ENCODE measurements at places on chromosomes 16 and 17.

- no peak for DNase-seq
Observed at GRCh38 chr17:30369995-30370394, 8.7 kb upstream of the CPD start.

DNA sequence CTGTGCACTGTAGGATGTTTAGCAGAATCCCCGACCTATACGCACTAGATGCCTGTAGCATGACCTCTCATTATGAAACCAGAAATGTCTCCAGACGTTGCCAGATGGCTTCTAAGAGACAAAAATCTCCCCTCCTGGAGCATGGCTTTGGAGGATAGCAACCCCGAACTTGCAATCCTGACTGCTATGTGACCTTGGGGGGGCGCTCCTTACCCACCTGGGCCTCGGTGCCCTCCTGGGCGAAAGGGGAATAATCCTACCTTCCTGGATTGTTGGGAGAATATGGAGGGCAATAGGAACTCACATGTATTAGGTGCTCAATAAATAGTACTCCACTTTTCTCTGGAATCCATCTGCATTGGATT lies 8.1 kb downstream of the MRM1 start:
- no peak for DNase-seq

DNA sequence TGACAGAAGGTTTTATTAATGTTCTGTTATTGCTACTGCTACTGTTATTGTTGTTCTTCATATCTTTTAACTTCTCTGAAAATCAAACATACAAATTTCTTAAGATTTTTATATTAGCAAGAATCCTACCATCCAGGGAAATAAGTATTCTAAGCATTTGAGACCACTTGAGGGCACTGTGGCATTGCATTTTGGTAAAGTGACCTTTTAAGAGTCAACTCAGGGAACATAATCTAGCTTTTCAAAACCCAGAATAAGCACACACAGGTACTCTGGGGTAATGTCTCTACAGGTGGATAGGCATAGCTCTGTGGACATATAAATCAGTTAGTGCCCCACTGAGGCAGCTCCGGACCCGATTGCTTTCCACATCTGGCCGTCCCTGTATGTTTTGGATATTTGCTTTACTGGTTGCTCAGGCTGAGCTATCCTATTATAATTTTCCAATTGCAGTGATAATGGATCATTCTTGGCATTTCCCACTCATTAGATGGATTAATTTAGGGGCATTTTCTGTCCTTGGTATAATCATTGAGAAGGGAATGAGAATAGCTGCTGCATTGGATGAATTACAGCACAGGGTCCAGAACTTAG lies 1425.1 kb upstream of the CDH8 start:
- no peak for DNase-seq

- DNase-seq: no peak
Observed at GRCh38 chr17:45229681-45230409, 8.2 kb downstream of the FMNL1 start.

- no peak for DNase-seq
Observed at GRCh38 chr17:76553178-76553908, 13.5 kb downstream of the PRCD start.

GRCh38 chr17:72802726-72803125 lies 289.8 kb downstream of the SLC39A11 start:
- DNase-seq: no peak

DNA sequence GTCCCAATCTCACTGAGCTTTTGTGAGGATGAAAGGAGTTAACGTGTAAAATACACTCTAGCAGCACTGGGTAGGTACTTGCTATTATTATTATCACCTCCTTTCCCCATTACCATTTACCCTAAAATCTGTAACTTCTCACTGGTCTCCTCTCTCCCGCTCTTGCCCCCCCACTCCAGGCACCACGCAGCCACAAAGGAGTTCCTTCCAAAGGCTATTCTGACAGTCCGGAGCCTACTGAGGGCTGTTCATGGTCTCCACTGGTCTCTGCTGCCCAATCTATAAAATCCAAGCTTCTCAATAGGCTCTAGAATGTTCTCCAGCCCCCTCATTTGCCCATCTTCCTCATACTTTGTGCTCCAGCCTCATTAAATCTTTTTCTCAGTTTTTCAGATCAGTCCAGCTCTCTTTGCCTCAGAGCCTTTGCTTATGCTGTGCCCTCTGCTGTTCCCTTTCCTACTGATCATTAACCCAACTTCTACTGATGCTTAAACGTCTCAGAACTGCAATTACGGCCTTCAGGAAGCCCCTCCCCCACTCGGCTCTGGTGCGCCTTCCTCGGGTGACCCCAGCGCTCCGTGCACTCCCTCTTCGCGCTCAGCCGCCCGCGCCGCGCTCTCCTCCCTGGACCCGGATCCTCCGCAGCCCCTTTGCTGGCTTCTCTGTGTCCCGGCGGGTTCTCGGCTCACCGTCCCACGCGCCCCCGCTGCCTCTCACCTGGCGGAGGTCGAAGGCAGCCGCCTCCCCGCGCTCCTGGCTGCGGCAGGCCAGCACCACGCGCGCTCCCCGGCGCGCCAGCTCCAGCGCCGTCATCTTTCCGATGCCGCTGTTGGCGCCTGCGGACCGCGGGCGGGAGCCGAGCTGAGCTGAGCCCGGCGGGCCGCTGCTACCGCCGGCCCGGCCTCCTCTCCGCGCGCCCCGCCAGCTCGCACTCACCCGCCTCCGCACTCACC lies 737 bp downstream of the DHRS13 start:
- peak; percentile 60 for DNase-seq

- DNase-seq: peak; percentile 11
Observed at GRCh38 chr17:15341385-15341849, at the start of gene TEKT3. Gene TEKT3, minus strand, starts transcription at chr17:15341597. Its CDS starts 10,012 bp downstream, at chr17:15331585.

DNA sequence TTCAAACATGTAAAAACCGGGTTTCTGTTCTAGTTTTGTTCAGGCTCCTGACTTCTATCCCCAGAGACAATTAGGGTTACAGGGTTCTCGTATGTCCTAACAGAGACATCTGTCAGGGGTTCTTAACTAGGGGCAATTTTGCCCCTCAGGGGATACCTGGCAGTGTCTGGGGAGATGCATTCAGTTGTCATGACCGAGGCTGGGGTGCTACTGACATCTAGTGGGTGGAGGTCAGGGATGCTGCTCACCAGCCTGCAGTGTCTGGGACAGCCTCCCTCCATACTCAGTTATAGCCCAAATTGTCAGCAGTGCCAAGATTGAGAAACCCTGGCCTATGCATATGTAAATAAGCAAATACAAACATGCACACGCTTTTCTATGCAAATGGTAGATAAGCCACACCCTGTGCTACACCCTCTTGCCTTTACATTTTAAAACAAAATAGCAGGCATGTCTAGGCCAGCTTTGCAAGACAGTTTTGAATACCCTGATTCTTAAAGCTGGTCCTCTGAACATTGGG lies 37.4 kb downstream of the CLEC16A start:
- DNase-seq: no peak

GRCh38 chr16:5467552-5467951 lies 370.0 kb upstream of the EEF2KMT start:
- no peak for DNase-seq

- DNase-seq: no peak
Observed at GRCh38 chr16:88282564-88283395, 100.0 kb upstream of the ZNF469 start.

GRCh38 chr16:89974870-89975269 lies 26.3 kb downstream of the DEF8 start:
- DNase-seq: no peak

- DNase-seq: no peak
Observed at GRCh38 chr16:79754501-79754900, 154.0 kb upstream of the MAF start.

- DNase-seq: no peak
Observed at GRCh38 chr17:63345611-63346010, 100.5 kb downstream of the CYB561 start.

- DNase-seq: no peak
Observed at GRCh38 chr17:17749025-17749772, 67.9 kb downstream of the RAI1 start.

DNA sequence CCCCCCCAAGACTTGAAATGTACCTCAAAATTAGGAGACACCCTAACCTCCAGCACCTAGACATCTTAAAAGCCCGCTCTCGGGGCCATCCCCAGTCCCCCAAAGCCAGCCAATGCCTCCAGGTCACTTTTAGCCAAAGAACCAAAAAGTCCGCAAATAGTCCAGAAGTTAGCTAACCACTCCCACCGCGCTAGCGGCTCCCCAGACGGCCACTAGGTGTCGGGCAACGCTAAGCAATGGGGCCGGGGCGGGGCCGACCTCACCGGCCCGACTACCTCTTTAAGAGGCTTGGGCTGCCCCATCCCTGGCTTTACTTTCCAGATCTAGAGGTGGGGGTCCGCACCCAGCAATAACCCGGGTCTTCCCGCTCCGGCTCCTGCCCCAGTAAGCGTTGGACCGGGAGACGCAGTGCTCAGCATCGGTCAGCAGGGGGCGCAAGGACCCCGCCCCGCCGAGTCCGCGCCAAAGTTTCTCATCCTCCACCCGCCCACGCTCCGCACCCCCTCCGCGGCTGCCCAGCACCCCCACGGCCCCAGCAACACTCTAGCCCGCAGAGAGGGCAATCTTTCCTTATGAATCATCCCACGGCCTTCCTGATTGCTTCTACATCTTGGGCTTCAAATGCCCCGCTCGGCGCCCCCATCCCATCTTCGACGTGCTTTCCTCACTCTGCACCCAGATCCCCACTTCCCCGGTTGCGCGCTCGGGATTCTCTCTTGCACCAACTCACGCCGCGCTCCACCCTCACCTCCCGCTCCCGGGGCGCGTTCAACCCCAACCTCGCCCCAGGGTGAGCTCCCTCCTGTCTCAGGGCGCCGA lies 765 bp downstream of the COL1A1 start:
- DNase-seq: peak; percentile 83

GRCh38 chr16:28497861-28498599 lies 3.6 kb downstream of the APOBR start:
- DNase-seq: no peak

GRCh38 chr17:18158022-18158600 lies 25.5 kb upstream of the ALKBH5 start:
- peak; percentile 93 for DNase-seq

DNA sequence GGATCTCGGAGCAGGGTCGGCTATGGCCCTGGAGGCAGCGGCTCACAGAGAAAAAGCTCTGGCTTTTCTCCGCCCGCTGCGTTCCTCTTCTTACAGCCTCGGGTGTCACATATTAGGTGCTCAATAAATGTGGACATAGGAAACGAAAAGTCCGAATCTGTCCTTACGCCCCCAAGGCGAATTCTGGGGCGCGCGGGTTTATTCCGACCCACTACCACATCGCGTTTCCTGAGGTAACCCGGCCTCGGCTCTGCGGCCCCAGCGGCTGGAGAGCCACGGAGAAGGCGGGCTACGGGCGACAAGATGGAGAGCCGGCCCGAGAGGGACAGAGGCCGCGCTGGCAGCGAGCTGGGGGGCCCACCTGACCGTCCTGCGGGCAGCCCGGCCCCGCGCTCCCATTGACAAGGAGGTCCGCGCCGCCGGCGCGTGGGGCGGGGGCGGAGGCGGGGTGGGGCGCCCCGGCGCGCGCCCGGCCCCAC lies 573 bp upstream of the GNAO1 start:
- DNase-seq: no peak

DNA sequence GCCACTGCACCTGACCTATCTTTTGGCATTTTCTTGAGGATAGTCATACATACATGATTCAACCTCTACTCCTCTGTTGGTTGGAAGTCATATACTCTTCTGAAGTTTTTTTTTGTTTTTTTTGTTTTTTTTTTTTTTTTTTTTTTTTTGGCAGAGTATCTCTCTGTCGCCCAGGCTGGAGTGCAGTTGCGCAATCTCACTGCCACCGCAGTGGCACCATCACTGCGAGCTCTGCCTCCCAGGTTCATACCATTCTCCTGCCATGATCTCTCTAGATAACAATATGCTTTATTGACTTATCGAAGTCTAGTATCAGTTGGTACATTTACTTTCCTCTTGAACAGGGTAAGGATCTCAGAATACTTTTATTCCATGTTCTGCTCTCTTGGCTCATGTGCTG lies 224.2 kb upstream of the WSCD1 start:
- DNase-seq: no peak

DNA sequence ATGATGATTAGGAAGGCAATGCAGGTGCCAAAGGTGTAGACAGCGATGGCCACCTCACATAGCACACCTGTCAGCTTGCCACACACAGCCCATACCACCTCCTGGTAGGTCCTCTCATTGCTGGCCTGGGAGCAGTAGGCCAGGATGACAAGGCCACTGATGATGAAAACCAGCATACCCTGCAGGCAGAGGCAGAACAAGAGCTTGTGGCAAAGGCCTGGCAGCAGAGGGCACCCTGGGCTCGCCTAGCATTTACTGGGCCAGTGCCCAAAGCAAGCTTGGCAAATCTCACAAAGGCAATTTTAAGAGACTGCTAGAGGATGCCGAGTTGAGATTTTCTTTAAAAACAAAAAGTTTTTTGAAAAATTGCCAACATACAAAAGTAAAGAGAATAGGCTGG lies 5.9 kb downstream of the SLC38A7 start:
- DNase-seq: no peak

DNA sequence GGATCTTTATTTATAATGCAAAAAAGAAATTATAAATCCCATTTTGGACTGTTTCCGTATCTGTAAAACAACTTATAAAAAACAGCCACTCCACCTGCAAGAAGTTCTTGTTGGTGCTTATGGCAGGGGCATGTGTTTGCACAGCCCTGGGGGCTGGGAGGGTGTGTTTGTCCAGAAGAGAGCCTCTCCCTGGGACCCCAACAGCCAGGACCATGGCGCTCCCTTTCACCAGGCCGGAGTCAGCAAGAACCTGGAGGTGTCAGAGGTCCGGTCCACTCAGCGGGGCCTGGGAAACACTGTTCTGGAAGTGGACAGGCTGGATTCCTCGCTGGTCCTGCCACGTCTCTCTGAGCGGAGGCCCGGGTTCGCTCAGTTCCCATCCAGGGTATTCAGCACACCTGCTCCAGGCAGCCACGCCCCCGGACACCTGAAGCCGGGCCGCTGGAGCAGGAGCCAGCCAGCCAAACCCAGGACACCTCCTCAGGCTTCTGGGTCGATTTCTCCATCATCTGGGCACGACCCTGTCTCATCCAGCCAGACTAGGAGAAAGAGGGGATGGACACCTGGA lies 18.9 kb upstream of the GINS2 start:
- no peak for DNase-seq

DNA sequence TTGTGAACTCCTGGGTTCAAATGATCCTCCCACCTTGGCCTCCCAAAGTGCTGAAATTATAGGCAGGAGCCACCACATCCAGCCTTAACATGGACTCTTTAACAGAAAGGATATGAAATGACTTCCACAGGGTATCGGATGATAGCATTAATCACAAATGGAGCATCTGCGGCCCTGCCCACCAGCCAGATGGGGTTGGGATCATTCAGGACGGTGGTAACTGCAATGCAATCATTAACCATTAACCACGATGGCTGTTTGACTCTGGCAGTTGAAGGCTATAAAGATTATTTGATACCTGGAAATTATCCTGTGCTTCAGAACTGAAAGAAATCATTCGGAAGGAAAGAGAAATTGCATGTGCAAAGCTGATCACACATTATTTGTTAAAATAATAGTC lies 5.3 kb upstream of the CHST5 start:
- DNase-seq: no peak

- no peak for DNase-seq
Observed at GRCh38 chr16:65069065-65069464, 52.8 kb downstream of the CDH11 start.
